ENCODE measurements at places on chromosomes 12 and 14.
A peak's percentile ranks its signal among the peaks of the same experiment; 100 is the strongest.

DNA sequence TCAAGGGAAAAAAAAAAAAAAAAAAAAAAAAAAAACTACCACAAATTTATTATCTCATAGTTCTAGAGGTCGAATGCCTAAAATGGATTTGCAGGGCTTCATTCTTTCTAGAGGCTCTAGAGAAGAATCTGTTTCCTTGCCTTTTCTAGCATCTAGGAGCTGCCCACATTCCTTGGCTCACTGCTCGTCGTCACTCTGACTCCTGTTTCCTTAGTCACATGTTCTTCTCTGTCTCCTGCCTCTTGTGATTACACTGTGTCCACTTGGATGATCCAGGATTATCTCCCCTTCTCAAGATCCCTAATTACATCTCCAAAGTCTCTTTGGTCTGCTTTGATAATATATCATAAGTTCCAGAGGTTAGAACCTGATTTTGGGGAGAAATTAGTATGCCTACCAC is 88.7 kb downstream of the HECTD1 start:
- H3K36me3 ChIP-seq, result peaks cover 100% of the 10 kb centered on the region
- H3K4me1 ChIP-seq, result no peaks in the 10 kb centered on the region
- H3K27me3 ChIP-seq, result no peaks in the 10 kb centered on the region
- H3K4me3 ChIP-seq, result no peak overlapping the region
- H3K27ac ChIP-seq, result no peak overlapping the region

DNA sequence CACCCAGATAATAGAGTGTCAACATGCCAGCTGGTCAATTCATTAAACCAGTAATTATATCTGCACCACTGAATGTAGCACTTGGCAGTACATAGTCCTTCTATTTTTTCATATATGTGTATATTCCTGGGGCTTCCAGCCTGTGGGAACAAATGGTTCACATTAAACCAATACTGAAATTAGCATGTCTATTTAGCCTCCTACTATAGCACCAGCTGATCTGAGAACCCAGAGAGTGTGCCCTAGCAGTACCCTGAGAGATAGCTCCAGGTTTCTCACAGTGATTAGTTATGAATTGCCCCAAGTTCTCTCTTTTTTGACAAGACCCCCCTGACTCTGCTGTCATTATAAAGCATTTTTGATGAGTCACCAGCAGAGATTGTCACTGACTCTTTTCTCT is 1097.3 kb upstream of the FLRT2 start:
- no peaks in the 10 kb centered on the region for H3K36me3 ChIP-seq
- no peak overlapping the region for H3K4me3 ChIP-seq
- H3K27me3 ChIP-seq, result no peaks in the 10 kb centered on the region
- no peaks in the 10 kb centered on the region for H3K4me1 ChIP-seq
- H3K27ac ChIP-seq, result no peak overlapping the region

DNA sequence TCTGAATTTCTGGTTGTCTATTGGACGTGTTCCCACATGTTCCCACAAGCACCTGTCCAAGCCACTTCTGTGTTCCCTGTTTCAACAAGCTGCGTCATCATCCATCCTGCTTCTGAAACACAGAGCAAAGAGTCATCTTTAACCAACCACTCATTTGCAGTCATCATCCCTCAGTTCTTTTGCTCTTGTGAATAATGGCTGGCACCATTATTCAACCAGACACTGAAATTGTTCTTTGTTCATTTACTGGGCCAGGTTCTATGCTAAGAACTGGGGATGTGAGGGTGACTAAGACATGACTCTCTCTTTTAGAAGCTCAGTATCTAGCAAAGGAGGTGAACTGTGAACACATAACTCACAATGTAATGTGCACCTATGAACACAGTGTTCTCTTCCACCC is 40.7 kb upstream of the ANO4 start:
- peaks cover 13% of the 10 kb centered on the region for H3K27me3 ChIP-seq
- H3K4me3 ChIP-seq, result no peak overlapping the region
- DNase-seq, result no peak
- no peaks in the 10 kb centered on the region for H3K36me3 ChIP-seq
- no peak overlapping the region for H3K27ac ChIP-seq
- no peaks in the 10 kb centered on the region for H3K4me1 ChIP-seq

DNA sequence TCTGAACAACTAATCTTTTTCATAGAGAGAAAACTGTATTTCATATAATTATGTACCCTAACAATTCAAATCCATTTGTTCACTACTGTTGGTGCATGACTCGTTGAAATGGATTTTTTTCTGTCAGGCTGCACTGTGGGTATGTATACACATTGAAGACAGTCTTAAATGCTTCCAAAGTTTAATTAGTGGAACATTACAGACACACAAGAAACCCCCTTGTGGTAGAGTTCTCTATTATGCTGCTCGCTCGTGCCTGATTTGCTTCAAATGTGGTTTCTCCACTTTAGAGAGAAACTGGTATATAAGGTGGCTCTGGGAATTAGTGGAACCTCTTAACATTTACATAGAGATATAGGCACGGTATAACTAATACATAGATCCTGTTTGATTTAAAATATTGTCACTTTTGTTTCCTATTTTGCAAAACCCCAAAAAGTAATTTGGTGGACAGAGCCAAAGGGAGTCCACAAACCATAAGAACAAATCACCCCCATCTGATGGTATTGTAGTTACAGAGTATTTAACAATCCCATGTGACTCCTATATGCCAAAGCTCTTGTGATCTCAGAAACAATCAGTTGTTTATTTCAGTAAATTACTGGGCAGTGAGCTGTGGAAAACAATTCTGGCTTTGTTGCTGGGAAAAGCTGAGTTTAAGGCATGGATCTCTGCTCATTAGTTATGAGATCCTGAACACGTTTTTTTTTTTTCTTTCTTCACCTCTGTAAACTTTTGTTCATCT is 159.5 kb downstream of the BRMS1L start:
- H3K4me3 ChIP-seq, result no peak overlapping the region
- H3K4me1 ChIP-seq, result no peaks in the 10 kb centered on the region
- DNase-seq, result no peak
- H3K27ac ChIP-seq, result no peak overlapping the region
- no peaks in the 10 kb centered on the region for H3K36me3 ChIP-seq

DNA sequence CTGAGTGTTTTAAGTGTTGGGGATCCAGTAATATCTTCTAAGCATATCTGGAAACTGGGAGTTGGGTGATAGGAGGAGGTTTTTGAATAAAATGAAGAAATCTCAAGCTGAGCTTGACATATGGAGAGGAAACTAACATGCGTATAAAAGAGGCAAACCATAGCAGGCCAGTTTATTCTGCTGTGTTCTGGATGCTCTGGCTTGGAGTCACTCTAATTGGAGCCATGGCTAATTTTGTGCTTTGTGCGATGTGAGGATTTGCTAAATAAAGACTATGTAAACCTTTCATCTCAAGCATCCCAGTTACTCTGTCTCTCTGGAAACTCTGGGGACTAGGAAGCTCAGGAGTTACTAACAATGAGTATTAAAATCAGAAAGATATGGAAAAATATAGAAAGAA is 66.5 kb downstream of the ATF7IP start:
- no peaks in the 10 kb centered on the region for H3K27me3 ChIP-seq
- H3K4me3 ChIP-seq, result no peak overlapping the region
- H3K4me1 ChIP-seq, result peaks cover 56% of the 10 kb centered on the region
- no peak for DNase-seq
- H3K27ac ChIP-seq, result no peak overlapping the region

- peaks cover 16% of the 10 kb centered on the region for H3K36me3 ChIP-seq
- no peak overlapping the region for H3K27ac ChIP-seq
- no peaks in the 10 kb centered on the region for H3K27me3 ChIP-seq
- H3K4me1 ChIP-seq, result peaks cover 26% of the 10 kb centered on the region
- H3K4me3 ChIP-seq, result no peak overlapping the region
- no peak for DNase-seq
Measured at GRCh38 chr12:95134085-95134484, 60.7 kb upstream of the NR2C1 start.

DNA sequence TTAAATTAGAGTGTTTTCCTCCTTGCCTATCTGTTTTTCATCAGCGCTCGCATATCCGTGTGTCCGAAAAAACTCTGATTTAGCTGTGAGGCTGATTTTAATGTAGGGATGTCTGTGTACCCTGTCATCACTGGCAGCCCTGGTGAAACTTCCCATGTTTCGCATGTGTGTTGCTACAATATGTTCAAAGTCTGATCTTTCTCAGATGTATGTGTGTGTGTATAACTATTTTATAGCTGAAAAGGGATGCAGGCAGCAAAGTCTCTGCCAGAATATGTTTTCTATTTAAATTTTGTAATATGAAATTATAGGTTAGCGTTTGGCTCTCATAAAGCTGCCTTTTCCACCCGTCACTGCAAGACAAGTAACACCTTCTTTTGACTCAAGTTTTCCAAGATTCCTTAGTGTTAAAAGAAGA is 154.8 kb downstream of the TMTC2 start:
- H3K27me3 ChIP-seq, result no peaks in the 10 kb centered on the region
- no peaks in the 10 kb centered on the region for H3K4me1 ChIP-seq

- H3K27me3 ChIP-seq, result peaks cover 2% of the 10 kb centered on the region
- H3K36me3 ChIP-seq, result no peaks in the 10 kb centered on the region
- H3K4me3 ChIP-seq, result no peak overlapping the region
- no peak overlapping the region for H3K27ac ChIP-seq
Measured at GRCh38 chr12:54765652-54766051, 88.7 kb upstream of the MUCL1 start.

DNA sequence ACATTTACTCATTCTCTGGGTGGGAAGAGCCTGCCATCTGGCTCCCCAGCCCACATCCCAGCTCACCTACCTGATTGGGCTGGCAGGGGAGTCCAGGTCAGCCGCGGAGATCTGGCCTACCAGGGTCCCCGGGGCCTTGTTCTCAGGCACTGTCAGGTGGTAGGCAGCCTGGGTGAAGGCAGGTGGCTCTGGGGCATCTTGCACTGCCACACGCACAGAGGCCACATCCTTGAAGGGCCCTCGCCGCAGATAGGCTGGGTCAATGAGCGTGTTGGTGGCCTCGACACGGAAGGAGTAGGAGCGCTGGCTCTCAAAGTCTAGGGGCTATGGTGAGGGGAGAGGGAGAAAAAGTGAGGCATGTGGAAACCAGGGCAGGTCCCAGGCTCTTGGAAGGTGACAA is 3.9 kb downstream of the CDH24 start:
- H3K4me3 ChIP-seq, result no peak overlapping the region
- peaks cover 29% of the 10 kb centered on the region for H3K4me1 ChIP-seq
- DNase-seq, result no peak
- no peak overlapping the region for H3K27ac ChIP-seq

- no peak for DNase-seq
- no peak overlapping the region for H3K27ac ChIP-seq
- H3K27me3 ChIP-seq, result no peaks in the 10 kb centered on the region
- no peak overlapping the region for H3K4me3 ChIP-seq
Measured at GRCh38 chr14:83733670-83734069, 1796.3 kb upstream of the FLRT2 start.

- H3K4me1 ChIP-seq, result peaks cover 10% of the 10 kb centered on the region
- no peaks in the 10 kb centered on the region for H3K36me3 ChIP-seq
- H3K27me3 ChIP-seq, result no peaks in the 10 kb centered on the region
- no peak overlapping the region for H3K27ac ChIP-seq
- DNase-seq, result peak; percentile 58
- H3K4me3 ChIP-seq, result no peak overlapping the region
Measured at GRCh38 chr12:69897744-69898143, 72.7 kb downstream of the MYRFL start.

DNA sequence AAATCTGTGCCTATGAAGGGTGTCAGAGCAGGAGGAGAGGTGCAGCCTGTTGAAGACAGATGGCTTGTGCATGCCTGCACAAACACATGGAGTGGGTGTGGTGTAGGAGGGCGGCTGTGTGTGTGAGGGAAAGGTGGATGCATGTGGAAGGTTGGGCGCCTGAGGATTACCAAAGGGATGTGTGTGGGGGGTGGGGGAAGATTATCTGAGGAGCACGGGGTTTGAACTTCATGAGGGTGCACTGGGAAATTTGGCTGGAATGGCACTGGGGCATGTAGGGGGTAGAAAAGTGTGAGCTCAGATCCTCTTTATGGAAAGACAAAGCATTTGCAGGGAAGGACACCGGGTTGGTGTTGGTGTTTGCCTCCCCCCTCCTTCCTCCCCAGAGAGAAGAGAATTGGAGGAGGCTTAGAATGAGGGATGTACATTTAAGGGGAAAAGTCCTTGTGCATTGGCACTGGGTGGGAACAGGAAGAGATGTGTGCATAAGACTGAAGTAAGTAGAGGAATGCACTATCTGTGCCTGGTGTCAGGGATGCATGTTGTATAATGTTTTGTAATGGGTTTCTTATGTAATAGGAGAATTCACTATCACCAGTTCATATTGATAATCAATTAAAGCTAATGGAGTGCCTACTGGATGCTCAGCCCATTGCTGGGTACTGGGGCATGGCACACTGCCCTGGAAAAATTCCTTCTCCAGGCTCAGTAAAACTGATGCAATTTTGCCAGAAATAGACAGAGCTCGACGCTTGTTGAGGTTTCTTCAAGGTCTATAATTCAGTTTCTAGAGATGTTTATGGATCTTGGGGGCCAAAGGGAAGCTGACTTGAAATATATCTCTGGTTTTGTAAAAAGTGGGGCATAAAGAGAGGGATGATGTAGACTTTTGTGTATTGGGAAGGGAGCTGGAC is 3.0 kb downstream of the NTF3 start:
- no peak for DNase-seq
- peaks cover 75% of the 10 kb centered on the region for H3K4me1 ChIP-seq
- H3K27me3 ChIP-seq, result peaks cover 67% of the 10 kb centered on the region
- H3K4me3 ChIP-seq, result no peak overlapping the region

- DNase-seq, result no peak
- no peaks in the 10 kb centered on the region for H3K36me3 ChIP-seq
- no peaks in the 10 kb centered on the region for H3K4me1 ChIP-seq
- H3K27ac ChIP-seq, result no peak overlapping the region
- no peaks in the 10 kb centered on the region for H3K27me3 ChIP-seq
Measured at GRCh38 chr14:81331229-81332021, 68.7 kb downstream of the STON2 start.
